ENCODE measurements at places on chromosomes 3 and 15. TPM values are rescaled to one million over a fixed set of nuclear protein-coding genes. Genes with fewer than 3 reads are reported as not detected.

Gene GOLGA8G
- total RNA-seq = not detected

Gene THPO
- total RNA-seq = 2.8 TPM

Gene SLC12A1
- total RNA-seq = not detected

Gene CADPS
- not detected for total RNA-seq

Gene REC114
- not detected for total RNA-seq

Gene FSD2
- not detected for total RNA-seq

Gene CELF6
- total RNA-seq = 0.10 TPM

- H3K36me3 ChIP-seq = no peaks in the 10 kb centered on the region
- H3K27me3 ChIP-seq = no peaks in the 10 kb centered on the region
- DNase-seq = no peak
- no peaks in the 10 kb centered on the region for H3K4me1 ChIP-seq
These were observed 188.1 kb downstream of the CHST2 start for GRCh38 chr3:143307613-143308183.

- H3K27me3 ChIP-seq = no peaks in the 10 kb centered on the region
- no peak for DNase-seq
- H3K27ac ChIP-seq = no peak overlapping the region
These were observed 213.4 kb upstream of the PEX5L start for GRCh38 chr3:180250172-180250571.

GRCh38 chr15:65021488-65021887, 8.0 kb downstream of the MTFMT start:
- no peak overlapping the region for H3K27ac ChIP-seq
- H3K4me3 ChIP-seq = no peak overlapping the region
- H3K4me1 ChIP-seq = no peaks in the 10 kb centered on the region

DNA sequence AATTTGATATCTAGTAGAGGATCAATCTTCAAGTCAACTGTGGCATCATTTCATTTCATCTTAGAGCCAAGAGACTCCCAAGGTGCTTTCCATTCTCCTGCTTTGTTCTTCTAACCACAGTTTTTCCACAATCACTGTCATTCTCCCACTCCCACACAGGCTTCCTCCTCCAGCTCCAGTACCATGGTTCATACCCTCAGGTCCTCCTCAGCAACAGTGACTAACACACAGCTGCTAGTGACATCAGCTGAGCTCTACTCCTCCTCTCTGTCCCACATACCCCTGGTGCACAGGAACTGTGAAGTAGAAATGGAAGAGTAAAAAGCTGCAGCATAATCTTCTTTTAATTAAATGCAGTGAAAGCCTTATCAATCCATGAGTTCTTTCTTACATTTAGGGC, 200.2 kb upstream of the DPH6 start:
- DNase-seq = no peak
- no peaks in the 10 kb centered on the region for H3K4me1 ChIP-seq
- H3K36me3 ChIP-seq = no peaks in the 10 kb centered on the region
- no peak overlapping the region for H3K4me3 ChIP-seq
- no peaks in the 10 kb centered on the region for H3K27me3 ChIP-seq
- no peak overlapping the region for H3K27ac ChIP-seq

DNA sequence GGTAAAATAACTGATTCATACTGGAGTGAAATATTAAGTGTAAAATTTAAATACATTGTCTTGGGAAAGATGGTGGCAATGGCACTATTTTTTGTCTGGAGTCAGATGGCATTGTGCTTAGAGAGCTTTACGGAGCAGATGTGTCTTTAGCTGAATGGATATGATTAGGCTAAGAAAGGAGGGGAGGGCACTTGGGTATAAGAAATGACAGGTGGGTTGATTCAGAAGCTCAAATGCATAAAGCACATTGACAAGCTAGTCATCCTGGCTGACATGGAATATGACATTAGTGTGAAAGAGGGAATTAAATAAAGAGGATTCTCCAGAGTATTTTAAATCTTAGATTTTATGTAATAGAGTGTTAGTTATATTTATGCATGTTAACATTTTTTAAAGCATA, 570.1 kb upstream of the CBLB start:
- H3K36me3 ChIP-seq = no peaks in the 10 kb centered on the region
- no peak overlapping the region for H3K27ac ChIP-seq
- H3K27me3 ChIP-seq = no peaks in the 10 kb centered on the region
- no peak overlapping the region for H3K4me3 ChIP-seq
- no peak for DNase-seq
- no peaks in the 10 kb centered on the region for H3K4me1 ChIP-seq

DNA sequence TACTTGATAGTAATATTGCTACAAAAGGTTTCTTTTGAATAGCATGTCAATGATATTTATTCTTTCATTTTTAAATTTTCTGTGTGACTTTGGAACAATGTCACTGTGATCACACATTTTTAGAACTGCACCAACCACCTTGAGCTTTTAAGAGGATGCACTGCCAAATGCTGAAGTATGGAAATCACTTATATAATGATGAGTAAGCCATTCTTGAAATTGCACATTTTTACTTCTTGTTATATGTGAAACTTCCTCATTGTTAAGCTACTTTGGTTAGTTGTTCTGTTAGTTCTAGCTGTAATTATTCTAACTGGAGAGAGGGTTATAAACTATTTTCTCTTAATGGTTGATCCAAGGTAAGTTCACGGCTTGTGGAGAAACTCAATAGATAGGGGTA, 547.5 kb downstream of the ZIC1 start:
- DNase-seq = no peak
- no peaks in the 10 kb centered on the region for H3K4me1 ChIP-seq
- no peak overlapping the region for H3K4me3 ChIP-seq
- H3K27ac ChIP-seq = no peak overlapping the region
- H3K27me3 ChIP-seq = no peaks in the 10 kb centered on the region

DNA sequence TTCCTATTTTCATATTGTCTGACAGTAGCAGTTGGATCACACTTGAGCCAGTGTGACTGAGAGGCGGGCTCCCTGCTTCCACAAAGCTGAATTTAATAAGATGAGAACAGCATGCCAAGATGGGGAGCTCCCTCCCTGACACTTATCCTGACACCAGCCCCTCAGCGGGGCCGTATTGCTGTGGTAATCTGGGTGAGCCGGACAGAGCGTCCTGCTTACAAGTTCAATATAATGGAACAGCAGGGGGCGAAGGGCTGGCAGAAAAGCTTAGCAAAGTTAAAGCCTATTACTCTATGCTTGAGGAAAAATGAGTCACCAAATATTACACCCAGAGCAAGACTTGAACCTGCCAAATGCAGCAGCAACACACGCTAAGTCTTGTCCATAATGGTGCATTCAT, 163.8 kb upstream of the CMC1 start:
- H3K27me3 ChIP-seq = no peaks in the 10 kb centered on the region
- no peaks in the 10 kb centered on the region for H3K36me3 ChIP-seq
- DNase-seq = peak; percentile 25
- no peak overlapping the region for H3K4me3 ChIP-seq

DNA sequence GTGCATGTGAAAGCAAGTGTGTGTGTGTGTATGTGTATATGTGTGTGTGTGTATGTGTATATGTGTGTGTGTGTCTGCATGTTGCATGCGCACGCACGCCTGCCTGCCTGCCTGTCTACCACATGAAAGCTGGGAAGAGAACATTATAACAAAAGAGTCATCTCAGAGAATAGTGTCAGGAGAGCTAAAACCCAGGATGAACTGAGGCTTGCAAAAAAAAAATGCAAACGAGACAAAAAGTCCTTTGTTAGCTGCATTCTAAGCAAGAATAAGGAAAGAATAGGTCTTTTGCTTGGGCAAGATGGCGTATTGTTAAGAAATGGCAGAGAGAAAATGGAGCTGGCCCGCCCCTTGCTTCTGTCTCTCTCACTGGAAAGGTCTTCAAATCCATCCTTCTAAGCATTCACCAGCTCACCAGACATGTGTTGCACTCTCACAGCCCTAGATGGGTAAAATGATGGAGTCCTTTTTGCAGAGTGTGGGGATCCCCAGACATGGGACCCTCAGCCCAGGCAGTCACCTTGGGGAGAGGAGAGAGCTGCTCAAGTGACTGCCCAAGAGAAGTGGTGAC, 16.4 kb downstream of the WNT7A start:
- H3K4me1 ChIP-seq = no peaks in the 10 kb centered on the region
- no peak overlapping the region for H3K4me3 ChIP-seq
- H3K27ac ChIP-seq = no peak overlapping the region
- peaks cover 49% of the 10 kb centered on the region for H3K27me3 ChIP-seq
- H3K36me3 ChIP-seq = no peaks in the 10 kb centered on the region

GRCh38 chr3:120404876-120405275, 45.9 kb downstream of the FSTL1 start:
- H3K27ac ChIP-seq = no peak overlapping the region
- H3K4me3 ChIP-seq = no peak overlapping the region
- H3K36me3 ChIP-seq = no peaks in the 10 kb centered on the region
- H3K27me3 ChIP-seq = no peaks in the 10 kb centered on the region
- H3K4me1 ChIP-seq = no peaks in the 10 kb centered on the region
- no peak for DNase-seq

DNA sequence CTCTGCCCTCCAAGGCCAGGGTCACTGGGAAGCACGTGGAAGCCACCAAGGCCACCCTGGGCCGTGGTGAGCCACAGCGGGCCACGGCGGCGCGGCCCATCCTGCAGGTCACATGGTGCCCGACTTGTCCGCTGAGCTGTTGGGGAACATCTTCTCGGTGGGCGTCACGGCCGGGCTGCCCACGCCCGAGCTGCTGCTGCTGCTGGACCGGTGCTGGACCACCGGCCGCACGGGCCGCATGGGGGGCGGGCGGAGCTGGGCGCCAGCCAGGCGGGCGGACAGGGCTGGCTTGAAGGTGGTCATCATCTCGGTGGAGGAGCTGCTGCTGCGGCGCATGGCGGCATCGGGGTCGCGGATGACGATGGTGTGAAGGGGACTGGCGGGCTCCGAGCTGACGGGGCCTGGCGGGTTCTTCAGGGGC, 22.1 kb upstream of the RAD18 start:
- no peak for DNase-seq
- no peak overlapping the region for H3K27ac ChIP-seq
- H3K4me1 ChIP-seq = peaks cover 42% of the 10 kb centered on the region
- H3K4me3 ChIP-seq = no peak overlapping the region
- H3K27me3 ChIP-seq = 0 out of 3 replicates have a peak, but pooled peaks cover 6% of the 10 kb centered on the region
- no peaks in the 10 kb centered on the region for H3K36me3 ChIP-seq

GRCh38 chr3:152390647-152391046, 121.9 kb downstream of the MBNL1 start:
- H3K36me3 ChIP-seq = 0 out of 3 replicates have a peak, but pooled peaks cover 3% of the 10 kb centered on the region
- H3K4me3 ChIP-seq = no peak overlapping the region
- no peak overlapping the region for H3K27ac ChIP-seq
- peaks cover 42% of the 10 kb centered on the region for H3K4me1 ChIP-seq

- peaks cover 95% of the 10 kb centered on the region for H3K4me1 ChIP-seq
- no peaks in the 10 kb centered on the region for H3K36me3 ChIP-seq
- no peaks in the 10 kb centered on the region for H3K27me3 ChIP-seq
- peak overlapping the region; percentile 98 for H3K27ac ChIP-seq
These were observed 36.9 kb upstream of the PCSK6 start for GRCh38 chr15:101526442-101526841.

DNA sequence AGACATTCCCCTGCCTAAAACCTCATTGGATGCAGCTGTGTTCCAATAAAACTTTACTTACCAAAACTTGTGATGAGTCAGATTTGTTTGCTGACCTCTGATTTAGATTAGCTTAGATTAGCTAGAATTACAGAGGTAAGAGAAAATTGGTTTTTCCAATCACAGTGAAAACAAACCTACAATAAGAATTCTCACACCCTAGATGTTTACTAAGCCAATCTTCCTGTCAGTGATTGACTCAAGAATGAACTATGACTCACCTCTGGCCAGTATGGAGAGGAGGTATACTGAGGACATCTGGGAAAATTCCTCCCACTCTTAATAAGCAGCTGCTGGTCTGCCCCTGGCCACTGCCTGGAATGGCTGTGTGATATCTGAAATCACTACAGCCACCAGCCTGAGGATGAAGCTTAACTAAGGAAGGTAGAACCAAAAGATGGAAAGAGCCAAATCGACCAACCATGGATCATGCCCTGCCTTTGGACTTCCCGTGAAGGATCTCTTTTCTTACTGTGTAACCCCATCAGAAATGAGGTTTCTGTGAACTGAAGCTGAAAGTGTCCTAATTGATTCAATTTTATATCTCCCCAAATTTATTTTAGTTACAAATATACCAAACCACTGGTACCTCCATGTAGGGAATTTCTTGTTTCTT, 19.0 kb upstream of the GHSR start:
- no peaks in the 10 kb centered on the region for H3K4me1 ChIP-seq
- no peaks in the 10 kb centered on the region for H3K36me3 ChIP-seq
- H3K4me3 ChIP-seq = no peak overlapping the region

GRCh38 chr15:84889991-84890669, 5.7 kb downstream of the SLC28A1 start:
- no peaks in the 10 kb centered on the region for H3K27me3 ChIP-seq

DNA sequence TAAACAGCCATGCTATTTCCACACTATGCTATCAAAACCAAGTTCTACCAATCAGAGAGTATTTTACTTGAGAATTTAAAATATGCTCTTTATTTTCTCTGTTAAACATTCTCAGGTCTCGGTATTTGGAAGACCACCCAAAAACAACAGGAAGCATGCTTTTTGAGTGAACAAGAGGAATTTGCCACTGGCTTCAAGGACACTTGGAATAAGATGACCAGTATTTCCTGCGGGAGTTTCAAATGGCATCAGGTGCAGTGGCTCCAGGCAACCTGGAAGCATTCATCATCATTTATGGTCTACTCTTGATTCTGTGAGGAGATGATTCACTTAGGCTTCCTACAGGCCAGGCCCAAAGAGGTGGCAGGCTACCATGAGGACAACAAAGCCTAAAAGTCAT, 305.7 kb upstream of the ATP11B start:
- no peak for DNase-seq
- no peaks in the 10 kb centered on the region for H3K36me3 ChIP-seq
- H3K27ac ChIP-seq = no peak overlapping the region
- no peaks in the 10 kb centered on the region for H3K4me1 ChIP-seq

GRCh38 chr3:143786219-143787191, 61.8 kb downstream of the SLC9A9 start:
- no peaks in the 10 kb centered on the region for H3K27me3 ChIP-seq
- H3K4me3 ChIP-seq = no peak overlapping the region
- H3K4me1 ChIP-seq = no peaks in the 10 kb centered on the region
- no peak overlapping the region for H3K27ac ChIP-seq

- peaks cover 6% of the 10 kb centered on the region for H3K4me1 ChIP-seq
- H3K4me3 ChIP-seq = 0 out of 2 replicates have a peak overlapping the region, but pooled peaks have one; percentile 13
- H3K36me3 ChIP-seq = no peaks in the 10 kb centered on the region
- no peaks in the 10 kb centered on the region for H3K27me3 ChIP-seq
- no peak overlapping the region for H3K27ac ChIP-seq
These were observed 1108.5 kb upstream of the EPHA6 start for GRCh38 chr3:95705786-95706418.

GRCh38 chr15:39682366-39682765, 100.3 kb downstream of the FSIP1 start:
- DNase-seq = no peak
- no peaks in the 10 kb centered on the region for H3K4me1 ChIP-seq
- H3K27me3 ChIP-seq = no peaks in the 10 kb centered on the region
- H3K36me3 ChIP-seq = no peaks in the 10 kb centered on the region
- no peak overlapping the region for H3K4me3 ChIP-seq
- no peak overlapping the region for H3K27ac ChIP-seq

- no peak overlapping the region for H3K27ac ChIP-seq
- peaks cover 5% of the 10 kb centered on the region for H3K27me3 ChIP-seq
- H3K36me3 ChIP-seq = no peaks in the 10 kb centered on the region
- H3K4me1 ChIP-seq = no peaks in the 10 kb centered on the region
These were observed 7.4 kb upstream of the CCK start for GRCh38 chr3:42273361-42273760.

- no peak for DNase-seq
- H3K27ac ChIP-seq = no peak overlapping the region
- H3K4me3 ChIP-seq = no peak overlapping the region
- H3K36me3 ChIP-seq = peaks cover 5% of the 10 kb centered on the region
- H3K27me3 ChIP-seq = no peaks in the 10 kb centered on the region
These were observed 45.4 kb downstream of the TMEM45A start for GRCh38 chr3:100537646-100538338.

GRCh38 chr3:12892840-12893189, 51.5 kb upstream of the RPL32 start:
- no peak for DNase-seq
- peaks cover 47% of the 10 kb centered on the region for H3K4me1 ChIP-seq
- peaks cover 11% of the 10 kb centered on the region for H3K27me3 ChIP-seq
- H3K27ac ChIP-seq = no peak overlapping the region
- H3K4me3 ChIP-seq = no peak overlapping the region
- no peaks in the 10 kb centered on the region for H3K36me3 ChIP-seq

All from HepG2 (cell line).